ENCODE measurements at places on chromosomes 12 and 14.

DNA sequence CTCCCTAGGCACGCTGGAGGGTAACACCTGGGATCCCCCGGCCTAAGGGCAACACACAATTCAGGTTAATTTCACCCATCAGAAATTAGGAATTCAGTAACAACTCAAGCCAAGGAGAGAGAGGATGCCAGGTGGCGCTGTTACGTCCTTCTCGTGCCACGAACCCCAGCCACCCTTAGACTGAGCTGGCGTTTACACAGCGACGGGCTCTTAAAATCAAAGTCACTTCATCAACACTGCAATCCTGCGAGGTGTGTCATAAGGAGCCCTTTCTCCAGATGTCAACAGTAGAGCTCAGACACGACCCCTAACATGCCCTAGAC is 110.6 kb upstream of the TMEM132D start:
- DNase-seq = no peak

- DNase-seq = no peak
These were observed 17.8 kb downstream of the STK38L start for GRCh38 chr12:27261866-27262265.

DNA sequence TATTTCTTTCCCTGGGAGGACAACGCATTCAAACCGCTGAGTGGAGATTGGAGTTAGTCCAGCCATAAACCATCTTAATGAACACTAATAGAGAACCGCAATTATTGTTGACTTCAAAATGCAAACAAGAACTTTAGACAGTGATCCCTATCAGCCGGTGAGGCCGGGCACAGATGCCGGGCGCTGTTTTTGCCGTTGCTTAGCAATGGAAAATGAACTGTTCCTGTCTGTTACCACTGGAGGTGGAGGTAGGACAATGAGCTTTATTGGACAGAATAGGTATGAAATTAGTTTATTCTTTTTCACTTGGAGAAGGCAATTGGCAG is 216.8 kb downstream of the TTC8 start:
- DNase-seq = no peak

- DNase-seq = no peak
These were observed 66.7 kb upstream of the AP4S1 start for GRCh38 chr14:30958555-30959407.

DNA sequence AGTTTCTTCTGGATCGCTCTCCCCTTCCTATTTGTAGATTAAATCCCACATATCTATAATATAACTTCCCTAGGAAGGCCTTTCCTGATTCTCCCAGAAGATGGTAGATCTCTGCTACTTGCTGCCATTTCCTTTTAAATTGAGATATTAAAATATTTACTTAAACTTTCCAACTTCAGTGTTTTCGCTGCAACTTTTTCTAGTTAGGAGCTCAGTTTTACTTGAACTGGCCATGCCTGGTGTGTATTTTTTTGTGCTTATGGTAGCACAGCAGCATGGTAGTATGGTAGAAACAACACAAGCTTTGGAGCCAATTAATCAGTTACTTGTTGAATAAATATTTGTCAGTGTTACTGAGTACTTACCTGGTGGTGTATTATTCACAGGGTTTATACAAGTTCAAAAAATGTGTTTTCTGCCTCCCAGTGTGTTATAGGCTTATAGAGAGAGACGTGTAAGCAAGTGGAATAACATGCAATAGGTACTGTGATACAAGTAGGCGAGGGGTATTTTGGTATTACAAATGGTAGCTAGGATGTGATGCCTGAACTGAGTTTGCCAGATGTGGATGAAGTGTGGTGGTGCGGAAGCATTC is 2.9 kb downstream of the POLR3B start:
- DNase-seq = no peak

DNA sequence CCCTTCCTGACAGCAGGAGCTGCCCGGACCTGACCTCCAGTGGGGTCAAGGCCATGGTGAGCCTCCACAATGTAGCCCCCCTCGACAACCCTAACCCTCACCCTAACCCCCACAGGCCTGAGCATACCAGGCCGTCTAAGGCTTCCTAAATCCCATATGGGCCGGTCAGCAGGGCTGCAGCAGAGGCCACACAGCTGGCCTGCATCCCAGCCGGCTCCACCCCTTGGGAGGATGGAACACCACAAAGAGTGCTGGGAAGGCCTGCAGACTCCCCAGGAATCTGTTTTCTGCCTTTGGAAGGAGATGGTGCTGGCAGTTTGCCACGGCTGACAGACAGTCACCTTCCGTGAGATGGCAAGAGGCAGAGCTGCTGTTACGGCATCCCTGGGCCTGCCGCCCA is 2.8 kb downstream of the TMEM179 start:
- DNase-seq = no peak

- peak; percentile 45 for DNase-seq
These were observed 47.9 kb downstream of the GALC start for GRCh38 chr14:87944987-87945604.

- DNase-seq = no peak
These were observed 22.9 kb upstream of the CCND2 start for GRCh38 chr12:4250691-4251090.

DNA sequence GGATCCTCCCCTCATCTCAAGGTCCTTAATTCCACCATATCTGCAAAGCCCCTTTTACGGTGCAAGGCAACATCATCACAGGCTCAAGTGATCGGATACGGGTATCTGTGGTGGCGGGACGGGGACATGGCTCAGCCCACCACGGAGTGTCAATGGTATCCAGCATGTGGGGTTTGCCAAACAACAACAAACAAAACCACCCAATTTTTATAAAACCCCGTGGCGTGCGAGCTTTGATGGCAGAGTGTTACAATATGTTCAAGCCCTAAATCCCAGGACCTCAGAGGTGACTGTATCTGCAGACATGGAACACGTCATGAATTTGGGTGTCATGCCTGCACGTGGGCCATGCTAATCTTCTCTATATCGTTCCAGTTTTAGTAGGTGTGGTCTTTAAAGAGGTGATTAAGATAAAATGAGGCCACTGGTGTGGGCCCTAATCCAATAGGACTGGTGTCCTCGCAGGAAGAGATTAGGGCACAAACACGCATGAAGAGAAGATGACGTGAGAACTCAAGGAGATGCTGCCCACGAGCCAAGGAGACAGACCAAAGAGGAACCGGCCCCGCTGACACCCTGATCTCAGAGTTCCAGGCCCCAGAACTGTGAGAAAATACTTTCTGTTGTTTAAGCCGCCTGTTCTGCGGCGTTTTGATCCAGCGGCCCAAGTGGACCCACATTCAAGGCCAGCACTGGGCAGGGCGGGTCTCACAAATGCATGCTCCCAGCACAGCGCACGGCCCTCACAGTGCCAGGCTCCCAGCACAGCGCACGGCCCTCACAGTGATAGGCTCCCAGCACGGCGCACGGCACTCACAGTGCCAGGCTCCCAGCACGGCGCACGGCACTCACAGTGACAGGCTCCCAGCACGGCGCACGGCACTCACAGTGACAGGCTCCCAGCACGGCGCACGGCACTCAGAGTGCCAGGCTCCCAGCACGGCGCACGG is 6.7 kb upstream of the GOLGA3 start:
- DNase-seq = no peak

- no peak for DNase-seq
These were observed 1191.0 kb upstream of the TMEM132C start for GRCh38 chr12:127075981-127076380.

- DNase-seq = no peak
These were observed at the start of gene ZNF219 for GRCh38 chr14:21098076-21098891. ZNF219 (minus strand) TSS chr14:21098655; CDS start chr14:21093591, 5,064 bp downstream.

DNA sequence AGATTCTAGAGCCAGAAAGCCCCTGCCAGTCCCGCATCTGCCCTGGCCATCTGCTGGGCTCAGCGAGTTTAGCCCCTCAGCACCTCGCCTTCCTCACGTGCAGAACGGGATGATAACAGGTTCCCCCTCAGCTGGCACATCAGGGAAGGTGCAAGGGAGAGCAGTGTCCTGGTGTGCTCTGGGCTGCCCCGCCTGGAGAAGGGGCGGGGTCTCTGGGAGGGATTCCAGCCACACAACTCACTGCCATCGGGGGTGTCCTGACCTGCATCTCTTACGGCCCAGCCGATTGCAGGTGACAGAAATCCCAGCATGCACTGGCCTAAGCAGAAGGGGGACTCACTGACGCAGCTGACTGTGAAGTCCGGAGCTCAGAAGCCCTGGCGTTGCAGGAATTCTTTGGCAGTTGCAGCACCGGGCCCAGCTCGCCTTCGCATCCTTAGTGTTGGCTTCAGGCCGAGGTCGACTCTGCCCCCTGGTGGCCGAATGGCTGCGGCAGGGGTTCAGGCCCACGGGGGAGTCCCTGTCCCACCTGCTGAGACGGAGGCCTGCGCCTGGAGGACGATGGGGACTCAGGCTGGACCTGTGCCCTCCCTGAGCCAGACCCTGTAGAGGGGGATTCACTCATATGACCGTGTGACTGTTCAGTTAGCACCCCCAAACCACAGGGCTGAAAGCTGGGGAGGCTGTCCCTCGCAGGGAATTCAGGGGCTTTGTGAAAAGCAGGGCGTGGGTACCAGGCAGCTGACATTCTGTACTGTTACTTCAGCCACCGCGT is 178.6 kb downstream of the ADGRD1 start:
- DNase-seq = peak; percentile 12

DNA sequence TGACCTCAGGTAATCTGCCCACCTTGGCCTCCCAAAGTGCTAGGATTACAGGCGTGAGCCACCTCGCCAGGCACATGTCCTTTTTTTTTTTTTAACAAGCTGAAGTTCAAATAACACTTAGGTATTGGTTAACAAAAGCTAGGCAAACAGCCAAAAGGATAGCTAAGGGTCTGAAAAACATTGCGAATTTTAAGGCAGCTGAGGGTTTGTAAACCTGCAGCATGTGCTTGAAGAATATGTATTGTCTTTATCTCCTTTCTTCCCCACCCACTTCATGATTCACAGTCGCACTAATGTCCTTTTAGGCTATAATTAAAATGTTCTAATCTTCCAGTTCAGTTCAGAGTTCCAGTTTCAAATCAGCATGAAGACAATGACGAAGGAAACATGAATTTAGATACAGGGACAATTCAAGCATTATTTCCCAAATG is 30.1 kb upstream of the CERS5 start:
- no peak for DNase-seq

- no peak for DNase-seq
These were observed 44.0 kb downstream of the KCNK13 start for GRCh38 chr14:90105756-90106155.

GRCh38 chr12:21984375-21984774 is 43.1 kb upstream of the ABCC9 start:
- no peak for DNase-seq

- DNase-seq = peak; percentile 24
These were observed 48.6 kb upstream of the GTF2A1 start for GRCh38 chr14:81269100-81269978.

- no peak for DNase-seq
These were observed 9.8 kb downstream of the GALNT4 start for GRCh38 chr12:89514751-89515150.
